Omental fat pad (tissue), 4 donors: ENCODE measurements at places on chromosomes 16 and 17. TPM values are rescaled to one million over a fixed set of nuclear protein-coding genes. Genes with fewer than 3 reads are reported as not detected.

IL21R gene
- 1.3 TPM for total RNA-seq

CORO1A gene
- total RNA-seq, result 109 TPM

- no peak for DNase-seq
Measured at GRCh38 chr16:30760577-30761426, 1.1 kb downstream of the CFAP119 start.

DNA sequence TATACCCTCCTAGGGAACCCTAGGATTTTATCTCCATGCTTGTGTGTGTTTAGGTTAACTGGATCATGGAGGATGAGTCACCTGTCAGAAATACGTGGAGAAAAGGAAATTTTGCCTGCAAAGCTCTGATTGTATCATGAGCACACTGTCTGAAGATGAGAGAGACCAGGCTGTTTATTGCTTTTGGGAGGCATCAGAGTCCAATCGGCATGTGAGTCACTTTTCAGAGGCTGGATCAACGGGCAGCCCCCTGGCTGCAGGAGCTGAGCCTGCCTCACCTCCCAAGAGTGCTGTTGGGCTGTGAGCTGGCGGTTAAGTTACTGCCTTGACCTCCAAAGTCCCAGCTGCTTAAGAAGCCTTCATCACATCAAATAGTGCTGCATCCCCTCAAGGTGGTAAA is 41.5 kb upstream of the MED9 start:
- no peak for DNase-seq

DNA sequence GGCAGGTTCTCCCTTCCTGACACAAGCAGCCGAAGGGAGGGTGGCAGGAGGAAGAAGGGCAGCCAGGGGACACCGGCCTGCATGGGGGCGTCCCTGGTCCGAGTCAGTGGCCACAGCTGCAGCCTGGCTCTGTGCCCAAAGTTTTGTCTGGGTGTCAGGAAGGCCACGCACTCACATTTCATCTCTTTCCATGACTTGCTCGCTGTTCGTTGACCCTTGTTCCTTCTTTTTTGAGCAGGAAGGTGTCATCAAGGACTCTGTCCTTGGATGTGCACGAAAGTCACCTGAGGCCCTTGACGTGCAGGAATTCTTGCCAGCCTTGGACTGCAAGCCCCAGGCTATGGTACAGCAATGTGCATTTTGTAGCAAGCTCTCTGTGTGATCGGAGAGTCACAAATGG is 93.3 kb downstream of the TNFRSF13B start:
- DNase-seq, result no peak

DNA sequence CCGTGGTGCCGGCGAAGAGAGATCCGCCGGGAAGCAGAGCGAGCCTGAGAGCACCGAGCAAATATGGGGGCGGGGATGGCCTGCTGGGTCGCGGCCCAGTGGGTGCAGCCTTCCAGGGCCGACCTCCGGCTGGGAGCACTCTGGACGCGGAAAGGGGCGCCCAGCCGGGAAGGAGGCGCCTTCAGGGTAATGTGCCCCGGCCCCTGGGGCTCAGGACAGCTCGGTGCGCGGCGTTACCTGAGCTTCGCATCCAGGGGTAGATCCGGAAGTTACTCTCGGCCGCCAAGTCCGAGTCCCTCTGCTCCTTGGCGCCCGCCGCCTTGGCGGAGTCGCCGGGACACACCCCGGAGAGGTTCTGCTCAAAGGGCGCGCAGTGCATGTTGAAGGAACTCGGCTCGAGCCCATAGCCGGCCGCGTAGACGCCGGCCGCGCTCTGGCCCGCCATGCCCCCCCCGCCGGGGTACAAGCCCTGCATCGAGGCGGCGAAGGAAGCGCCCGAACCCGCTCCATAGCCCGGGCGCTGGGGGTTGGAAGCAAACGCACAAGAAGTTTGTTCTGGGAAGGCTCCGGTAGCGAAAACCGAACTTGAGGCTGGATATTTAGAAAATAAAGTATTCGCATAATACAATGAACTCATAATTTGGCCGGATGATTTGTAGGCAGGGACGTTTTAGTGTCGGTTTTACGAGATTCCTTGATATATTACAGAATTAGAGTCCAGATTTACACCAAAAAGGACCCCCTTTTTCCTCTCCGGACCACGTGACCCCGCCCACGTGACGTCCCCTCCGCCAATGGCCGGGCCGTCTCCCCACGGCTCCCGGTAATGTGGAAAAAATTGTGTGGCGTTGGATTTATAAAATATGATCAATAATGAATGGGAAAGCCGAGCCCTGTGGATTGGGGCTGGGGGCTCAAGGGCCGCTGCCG is at the start of gene HOXB7:
Gene HOXB7 (minus strand): TSS at position 736 of the 930 bp plus-strand sequence. CDS start 99 bp downstream, at position 637.
- DNase-seq, result peak; percentile 82
